GM23338 (cell line): ENCODE measurements at places on chromosomes 6 and 20. TPM values are rescaled to one million over a fixed set of nuclear protein-coding genes. Genes with fewer than 3 reads are reported as not detected.

Gene DEFB124
- total RNA-seq: 0.52 TPM in 1 of 2 replicates, not detected in the other

Gene PARD6B
- 29.2 and 39.7 TPM in 2 replicates for total RNA-seq

Gene MMP24OS
- total RNA-seq: 10.5 and 14.6 TPM in 2 replicates

Gene WDR46
- 104 and 106 TPM in 2 replicates for total RNA-seq

Gene LIN28B
- 96.4 and 99.2 TPM in 2 replicates for total RNA-seq

Gene EYS
- 0.38 TPM in 1 of 2 replicates, not detected in the other for total RNA-seq

Gene C6orf118
- total RNA-seq: 0.35 and 0.50 TPM in 2 replicates

Gene ENPP5
- total RNA-seq: 10.6 and 13.0 TPM in 2 replicates

Gene KHDC1L
- total RNA-seq: not detected in 2 replicates

Gene C6orf15
- not detected in 2 replicates for total RNA-seq
